ENCODE measurements at places on chromosomes 7 and 10. TPM values are rescaled to one million over a fixed set of nuclear protein-coding genes. Genes with fewer than 3 reads are reported as not detected.

Gene MMP21
- not detected for total RNA-seq

Gene FASTK
- 94.2 TPM for total RNA-seq

Gene SLC37A3
- total RNA-seq = 28.8 TPM

Gene SAP25
- not detected for total RNA-seq

Gene TMEM139
- total RNA-seq = 3.2 TPM

Gene LDB3
- total RNA-seq = not detected

Gene RBP4
- 1.0 TPM for total RNA-seq

Gene SOSTDC1
- not detected for total RNA-seq

Gene CHST3
- 17.9 TPM for total RNA-seq

Gene YKT6
- total RNA-seq = 112 TPM

Gene SBDS
- 91.0 TPM for total RNA-seq

Gene STK17A
- total RNA-seq = 86.9 TPM

Gene TNPO3
- total RNA-seq = 43.8 TPM

Gene TRIL
- total RNA-seq = 0.37 TPM

Gene SLC18A3
- total RNA-seq = not detected

Gene SLC13A4
- total RNA-seq = not detected

Gene GPC2
- 0.72 TPM for total RNA-seq

Gene TUBB8
- not detected for total RNA-seq

Gene NUTM2E
- total RNA-seq = not detected

Gene GRID1
- 0.04 TPM for total RNA-seq

Gene CLCN1
- not detected for total RNA-seq

Gene CALHM1
- total RNA-seq = not detected

Gene CABCOCO1
- total RNA-seq = not detected

Gene SEC61G
- 202 TPM for total RNA-seq

Gene ANKRD61
- total RNA-seq = 0.19 TPM

Gene SRPK2
- total RNA-seq = 32.1 TPM

Gene SEMA3C
- total RNA-seq = 70.5 TPM

Gene SNX10
- total RNA-seq = 21.6 TPM

Gene SFTPA1
- total RNA-seq = not detected

Gene HOXA7
- total RNA-seq = not detected

Gene MSMB
- total RNA-seq = not detected

Gene CLRN3
- total RNA-seq = not detected

Gene RNF148
- 0.87 TPM for total RNA-seq

Gene PLEKHA8
- 6.4 TPM for total RNA-seq
